ENCODE measurements at places on chromosomes 2 and 18.

- no peak for DNase-seq
These were observed 262.6 kb upstream of the THUMPD2 start for GRCh38 chr2:40041422-40042382.

- DNase-seq: no peak
These were observed at the start of gene CPLX4 for GRCh38 chr18:59318460-59319050. Gene CPLX4, minus strand, starts transcription at chr18:59318649. Its CDS starts 187 bp downstream, at chr18:59318462.

GRCh38 chr18:34397286-34397896 lies 172.7 kb upstream of the NOL4 start:
- no peak for DNase-seq

GRCh38 chr2:180705122-180705521 lies 275.3 kb upstream of the UBE2E3 start:
- no peak for DNase-seq

DNA sequence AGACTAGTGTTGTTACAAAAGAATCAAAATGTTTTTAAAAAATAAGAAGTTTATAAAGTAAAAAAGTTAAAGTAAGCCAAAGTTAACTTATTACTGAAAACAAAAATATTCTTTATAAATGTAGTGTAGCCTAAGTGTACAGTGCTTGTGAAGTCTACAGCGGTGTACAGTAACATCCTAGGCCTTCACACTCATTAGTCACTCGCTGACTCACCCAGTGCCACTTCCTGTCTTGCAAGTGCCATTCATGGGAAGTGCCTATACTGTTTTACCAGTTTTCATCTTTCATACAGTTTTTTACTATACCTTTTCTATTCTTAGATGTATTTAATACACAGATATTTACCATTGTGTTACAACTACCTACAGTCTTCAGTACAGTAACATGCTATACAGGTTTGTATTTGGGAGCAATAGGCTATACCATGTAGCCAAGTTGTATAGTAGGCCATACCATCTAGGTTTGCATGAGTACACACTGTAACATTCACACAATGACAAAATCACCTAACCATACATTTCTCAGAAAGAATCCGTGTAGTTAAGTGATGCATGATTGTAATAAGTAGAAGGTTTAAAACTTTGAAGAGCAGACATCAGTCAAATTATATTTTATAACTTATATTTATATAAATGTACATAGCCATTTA lies 13.4 kb downstream of the SERPINB7 start:
- DNase-seq: peak; percentile 35

DNA sequence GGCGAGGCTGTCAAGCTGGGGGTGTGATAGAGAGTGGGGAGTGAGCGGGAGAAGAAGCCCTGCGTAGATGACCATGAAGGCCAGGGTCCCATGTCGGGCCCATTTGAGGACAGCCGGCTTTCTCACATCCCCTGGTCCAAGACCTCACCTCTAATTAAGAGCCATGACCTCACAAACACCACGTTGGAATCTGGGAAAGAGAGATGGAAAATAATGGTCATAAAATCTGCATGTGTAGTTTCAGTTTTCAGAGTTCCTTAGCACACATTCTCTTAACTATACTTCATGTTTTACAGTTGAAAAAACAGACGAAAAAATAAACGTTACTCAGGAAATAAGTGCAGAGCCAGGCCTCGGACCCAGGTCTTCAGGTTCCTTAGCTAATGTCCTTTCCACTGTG lies 244.8 kb upstream of the SIX2 start:
- no peak for DNase-seq

DNA sequence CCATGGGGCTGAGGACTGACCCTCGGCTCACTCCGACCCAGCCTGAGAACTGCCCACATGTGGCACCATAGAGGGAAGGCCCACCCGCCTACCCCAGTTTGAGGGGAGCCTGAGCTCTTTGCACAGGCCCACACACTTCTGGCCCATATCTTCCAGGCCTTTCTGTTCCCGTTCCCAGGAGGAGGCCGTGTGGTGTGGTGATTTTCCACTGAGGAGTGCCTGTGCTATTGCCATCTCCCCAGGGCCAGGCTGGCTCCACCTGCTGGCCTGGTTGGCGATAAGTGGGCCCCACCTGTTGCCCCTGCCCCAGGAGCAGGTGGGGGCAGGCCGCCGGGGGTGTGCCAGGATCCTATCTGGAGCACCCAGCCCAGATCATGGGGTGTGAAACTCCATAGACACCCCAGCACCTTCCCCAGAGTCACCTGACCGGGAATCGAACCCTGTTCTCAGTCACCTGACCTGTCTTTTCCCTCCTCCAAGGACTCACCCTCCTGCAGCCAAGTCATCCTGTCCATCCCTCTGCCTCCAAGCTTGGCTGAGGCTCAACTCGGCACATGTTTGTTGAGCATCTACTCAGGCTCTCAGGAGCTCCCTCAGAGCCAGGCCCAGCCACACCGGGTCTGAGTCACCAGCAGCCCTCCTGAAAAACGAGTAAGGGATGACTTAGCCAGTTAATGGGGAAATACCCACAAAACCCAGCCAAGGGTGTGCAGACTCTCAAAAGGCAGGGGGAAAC lies 120.1 kb downstream of the CYP26B1 start:
- no peak for DNase-seq

- DNase-seq: no peak
These were observed 366.7 kb downstream of the LRRTM4 start for GRCh38 chr2:77155511-77155910.

DNA sequence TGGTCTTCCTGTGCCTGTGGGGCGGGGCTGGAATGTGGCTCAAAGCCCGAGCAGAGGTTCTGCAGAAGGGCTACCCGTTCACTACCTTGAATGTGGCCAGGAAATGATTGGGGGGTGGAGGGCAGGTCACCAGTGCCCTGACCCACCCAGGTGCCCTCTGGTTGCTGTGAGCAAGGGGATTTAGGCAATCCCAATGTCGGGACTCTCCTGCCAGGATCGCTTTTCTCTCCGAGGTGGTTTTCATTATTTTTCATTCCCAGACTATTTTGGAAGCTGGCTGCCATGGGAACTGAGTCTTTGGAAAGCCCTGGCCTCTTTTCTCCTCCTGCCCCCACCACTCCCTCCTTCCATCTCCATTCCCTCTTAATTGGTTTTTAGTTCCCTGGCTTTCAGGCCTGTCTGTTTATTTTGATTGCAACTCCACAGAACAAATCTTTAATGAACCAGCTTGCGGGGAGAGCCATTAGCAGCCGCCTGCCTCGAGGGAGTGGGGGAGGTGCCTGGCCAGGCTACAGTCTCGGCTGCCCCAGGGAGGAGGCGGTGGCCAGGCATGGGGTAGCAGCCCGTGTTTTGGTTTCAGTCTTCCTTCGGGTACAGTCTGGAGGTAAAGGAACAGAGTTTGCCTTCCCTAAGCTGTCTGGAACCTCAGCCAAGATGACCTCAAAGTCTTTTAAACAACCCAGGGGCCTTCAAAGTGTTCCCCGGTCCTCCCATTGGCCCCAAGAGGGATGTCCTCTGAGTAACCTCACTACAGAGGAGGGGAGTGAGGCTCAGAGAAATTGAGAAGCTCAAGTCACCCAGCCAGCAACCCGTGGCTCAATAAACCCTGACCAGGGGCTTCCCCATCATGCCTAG lies 114.4 kb upstream of the HAAO start:
- DNase-seq: no peak

- DNase-seq: no peak
These were observed 80.8 kb upstream of the COL5A2 start for GRCh38 chr2:189260361-189260814.

DNA sequence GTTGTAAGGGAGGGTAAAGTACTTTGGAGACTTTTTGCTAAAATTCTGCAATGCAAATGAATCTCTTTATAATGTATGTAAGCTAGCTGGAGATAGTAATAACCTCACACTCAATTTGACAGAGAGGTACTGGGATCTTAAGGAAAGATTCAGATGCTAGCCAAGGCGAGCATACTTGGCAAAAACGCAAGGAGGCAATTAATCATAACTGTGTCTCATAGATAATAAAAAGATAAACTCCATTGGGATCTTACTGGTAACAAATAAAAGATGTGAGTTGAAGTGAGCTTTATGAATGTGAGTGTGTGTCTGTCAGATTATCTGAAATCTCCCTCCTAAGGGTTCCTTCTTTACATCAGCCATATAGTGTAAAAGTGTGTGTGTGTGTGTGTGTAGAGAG lies 533.0 kb downstream of the TMX3 start:
- no peak for DNase-seq

DNA sequence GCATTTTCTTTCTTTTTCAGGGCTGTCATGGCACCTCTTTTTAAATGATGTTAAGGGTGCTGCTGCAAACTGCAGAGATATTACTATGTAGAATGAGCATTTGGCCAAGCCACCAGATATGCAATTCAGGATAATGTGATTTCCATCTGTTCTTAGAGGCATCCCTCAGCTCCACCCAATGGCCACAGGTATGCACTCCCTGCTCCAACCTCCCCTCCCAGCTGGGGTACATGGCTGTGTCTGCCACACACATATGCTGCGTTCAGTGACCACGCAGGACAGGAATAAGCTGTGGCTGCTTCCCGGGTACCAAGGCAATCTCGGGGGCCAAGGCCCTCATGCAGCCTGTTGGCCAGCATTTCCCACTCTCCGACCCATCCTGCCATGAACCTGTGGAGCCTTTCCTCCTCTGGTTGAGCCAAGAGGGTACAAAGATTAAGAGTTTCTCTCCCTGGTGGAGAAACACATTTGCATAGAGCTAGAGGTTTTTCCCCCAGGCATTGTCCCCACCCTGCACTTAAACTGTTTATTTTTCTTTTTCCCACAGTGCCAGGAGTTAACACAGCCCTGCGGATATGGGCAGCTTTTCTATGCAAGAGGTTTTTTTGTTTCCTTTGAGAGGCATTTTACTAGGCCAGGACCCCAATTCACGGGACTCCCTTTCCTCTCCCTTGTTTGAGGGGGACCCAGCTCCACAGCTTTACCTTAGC lies 147.0 kb downstream of the GCA start:
- DNase-seq: no peak

DNA sequence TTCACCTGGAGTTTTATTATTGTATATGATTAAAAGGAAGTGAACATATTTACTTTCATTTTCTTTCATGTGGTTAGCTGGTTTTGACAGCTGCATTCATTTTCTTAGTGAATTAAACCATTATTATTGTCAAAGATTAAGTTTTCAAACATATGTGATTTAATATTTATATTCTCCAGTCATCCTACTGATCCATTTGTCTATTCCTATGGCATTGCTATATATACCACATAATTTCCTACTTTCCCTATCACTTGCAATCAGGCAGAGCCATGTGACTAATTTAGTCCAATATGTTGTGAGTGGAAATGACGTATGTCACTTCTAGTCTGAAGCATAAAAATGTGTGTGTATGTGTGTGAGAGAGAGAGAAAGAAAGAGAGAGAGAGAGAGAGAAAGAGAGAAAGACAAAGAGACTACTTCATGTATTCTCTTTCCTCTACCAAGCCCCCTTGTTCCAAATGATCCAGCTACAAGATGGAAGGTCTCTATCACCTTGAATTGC lies 12.0 kb upstream of the TACR1 start:
- no peak for DNase-seq

DNA sequence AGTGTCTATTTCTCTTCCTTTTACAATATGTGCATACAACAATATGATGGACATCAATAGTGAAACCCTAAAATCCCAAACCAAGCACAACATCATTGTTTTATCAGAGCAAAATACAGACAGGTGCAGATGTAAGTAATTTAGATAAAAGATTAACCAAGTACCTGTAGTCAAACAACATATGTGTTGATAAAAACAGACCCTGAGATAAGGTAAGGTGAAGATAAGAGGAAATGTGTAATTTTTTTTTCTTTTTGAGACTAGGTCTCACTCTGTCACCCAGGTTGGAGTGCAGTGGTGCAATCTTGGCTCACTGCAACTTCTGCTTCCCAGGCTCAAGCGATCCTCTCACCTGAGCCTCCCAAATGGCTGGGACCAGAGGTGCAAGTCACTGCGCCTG lies 589.8 kb downstream of the PLCL1 start:
- no peak for DNase-seq

GRCh38 chr2:156803243-156803642 lies 367.1 kb downstream of the GPD2 start:
- DNase-seq: no peak

DNA sequence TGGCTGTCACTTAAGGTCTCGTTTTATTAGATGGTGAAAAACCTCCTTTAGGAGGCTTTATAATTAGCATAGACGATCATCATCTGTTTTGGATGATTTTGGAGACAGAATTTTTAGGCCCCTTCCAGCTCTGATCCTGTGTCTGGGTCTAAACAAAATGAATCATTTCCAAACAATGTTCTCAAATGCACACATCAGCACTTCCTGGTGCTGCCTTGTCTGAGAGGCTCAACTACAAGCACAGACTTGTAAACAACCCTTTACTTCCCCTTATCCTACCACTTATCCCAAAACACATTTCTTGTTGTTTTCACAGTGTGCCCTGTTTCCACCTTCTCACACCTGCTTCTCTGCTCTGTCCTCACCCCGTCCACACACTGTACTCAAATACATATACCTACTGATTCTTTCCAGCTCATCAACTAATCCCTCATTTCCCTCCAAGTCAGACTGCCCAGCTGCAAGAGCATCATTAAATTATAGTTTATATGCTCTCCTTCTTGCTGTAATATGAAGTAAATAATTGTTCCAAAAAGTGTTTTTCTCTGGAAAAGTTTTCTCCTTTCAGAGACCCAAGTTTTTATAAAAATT lies 71.2 kb upstream of the COL3A1 start:
- no peak for DNase-seq

DNA sequence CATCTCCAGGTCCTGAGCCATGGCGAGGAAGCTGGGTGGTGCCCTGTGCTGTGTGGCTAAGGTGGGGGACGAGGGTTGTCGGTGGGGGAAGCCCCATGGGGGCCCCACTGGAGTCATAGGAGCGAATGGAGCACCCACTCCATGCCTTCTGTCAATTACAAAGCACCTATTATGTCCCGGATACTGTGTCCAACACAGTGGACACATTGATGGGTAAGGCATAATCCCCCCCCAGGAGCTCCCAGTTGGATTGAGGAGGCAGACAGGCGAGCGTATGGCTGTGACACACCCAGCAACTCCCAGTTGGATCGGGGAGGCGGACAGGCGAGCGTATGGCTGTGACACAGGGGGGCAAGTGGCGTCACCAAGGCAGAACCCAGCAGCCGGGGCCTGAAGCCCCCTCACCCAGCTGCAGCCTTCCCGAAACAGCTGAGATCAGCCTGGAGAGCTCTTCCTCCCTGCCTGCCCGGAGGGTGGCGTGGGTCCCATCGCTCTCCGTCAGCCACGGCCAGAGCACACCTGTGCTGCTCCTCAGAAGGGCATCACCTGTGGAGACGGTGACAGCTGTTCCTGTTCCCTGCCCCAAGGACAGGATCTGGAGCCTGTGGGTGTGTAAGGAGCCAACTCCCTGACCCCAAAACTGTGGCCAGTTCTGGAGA lies 69.6 kb downstream of the HPCAL1 start:
- no peak for DNase-seq

GRCh38 chr2:149924028-149924427 lies 336.5 kb upstream of the MMADHC start:
- DNase-seq: no peak

- DNase-seq: no peak
These were observed 474.7 kb upstream of the HS6ST1 start for GRCh38 chr2:128793404-128793803.

All from stimulated activated CD4-positive, alpha-beta T cell treated with anti-CD3 and anti-CD28 coated beads, Interleukin-12 subunit alpha, Interleukin-12 subunit beta, amount 100 ng/mL, for 24 hours (primary cell).